ENCODE measurements at places on chromosomes 16 and 17.

DNA sequence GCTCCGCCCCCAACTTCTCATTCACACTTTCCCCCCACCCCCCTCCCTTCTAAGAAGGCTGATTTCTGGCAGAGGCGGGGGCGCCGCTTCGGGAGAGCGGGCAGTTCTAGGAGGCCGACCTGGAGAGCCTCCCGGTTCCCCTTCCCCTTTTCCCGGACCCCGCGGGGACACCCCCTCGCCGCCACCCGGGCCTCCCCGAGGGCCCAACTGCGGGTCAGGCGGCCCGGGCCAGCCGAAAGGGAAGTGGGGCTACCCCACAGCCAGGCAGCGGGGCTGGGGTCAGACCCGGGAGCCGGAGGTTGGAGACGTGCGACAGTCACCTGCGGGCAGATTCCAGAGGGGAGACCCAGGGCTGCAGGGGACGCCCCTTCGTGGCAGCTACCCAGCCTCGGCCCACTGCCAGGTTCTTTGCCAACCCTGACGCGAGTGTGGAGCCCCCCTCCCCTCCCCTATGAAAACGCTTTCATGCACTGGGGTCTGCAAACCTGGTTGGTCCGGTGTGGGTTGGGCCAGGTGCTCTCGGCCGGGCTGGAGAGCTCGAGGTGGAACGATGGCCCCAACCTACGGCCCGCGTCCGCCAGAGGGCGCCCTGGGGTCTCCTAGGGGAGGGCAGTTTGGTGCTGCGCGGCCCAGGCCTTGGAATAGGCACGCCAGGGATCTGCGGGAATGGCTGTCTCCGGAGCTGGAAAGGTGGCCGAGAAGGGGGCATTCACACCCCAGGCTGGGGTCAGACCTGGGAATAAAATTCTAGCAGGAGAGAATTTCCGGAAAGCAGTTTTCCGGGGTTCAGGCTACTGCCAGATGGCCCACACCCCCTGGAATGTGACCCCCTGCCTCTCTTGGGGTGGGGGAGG, 721 bp upstream of the SOCS3 start:
- DNase-seq, result peak; percentile 65

GRCh38 chr17:67531291-67531690, 154.2 kb downstream of the PITPNC1 start:
- DNase-seq, result no peak

DNA sequence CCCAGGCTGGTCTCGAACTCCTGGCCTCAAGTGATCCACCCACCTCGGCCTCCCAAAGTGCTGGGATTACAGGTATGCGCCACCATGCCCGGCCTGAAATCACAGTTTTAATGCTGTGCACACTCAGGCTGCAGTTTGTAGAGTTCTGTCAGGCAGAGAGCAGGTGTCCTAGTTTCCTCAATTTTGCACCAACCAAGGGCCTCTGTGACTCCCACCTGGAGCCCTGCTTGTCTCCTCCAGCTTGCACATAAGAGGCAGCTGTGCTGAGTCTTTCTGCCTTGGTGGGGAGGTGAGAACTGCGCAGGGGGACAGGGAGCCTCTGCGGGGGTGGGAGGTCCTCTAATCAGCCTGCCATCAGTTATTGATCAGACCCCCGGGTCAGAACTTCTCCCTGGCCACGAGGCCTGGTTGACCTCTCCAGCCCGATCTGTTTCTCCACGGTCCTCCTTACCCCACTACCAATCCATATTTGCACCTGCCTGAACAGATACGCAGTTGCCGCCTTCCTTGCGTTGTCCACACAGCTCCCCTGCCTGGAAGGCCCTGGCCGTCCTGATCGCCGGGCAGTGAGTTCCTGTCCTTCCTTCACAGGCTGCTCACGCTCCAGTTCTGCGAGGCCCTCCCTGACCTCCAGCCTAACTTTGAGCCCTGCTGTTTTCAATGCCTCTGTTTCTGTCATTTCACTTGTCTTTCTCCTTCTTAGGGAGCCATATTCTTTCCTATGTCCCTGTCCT, 48.1 kb upstream of the SIAH1 start:
- DNase-seq, result no peak

GRCh38 chr17:49438436-49439278, 24.0 kb upstream of the PHB1 start:
- peak; percentile 84 for DNase-seq

DNA sequence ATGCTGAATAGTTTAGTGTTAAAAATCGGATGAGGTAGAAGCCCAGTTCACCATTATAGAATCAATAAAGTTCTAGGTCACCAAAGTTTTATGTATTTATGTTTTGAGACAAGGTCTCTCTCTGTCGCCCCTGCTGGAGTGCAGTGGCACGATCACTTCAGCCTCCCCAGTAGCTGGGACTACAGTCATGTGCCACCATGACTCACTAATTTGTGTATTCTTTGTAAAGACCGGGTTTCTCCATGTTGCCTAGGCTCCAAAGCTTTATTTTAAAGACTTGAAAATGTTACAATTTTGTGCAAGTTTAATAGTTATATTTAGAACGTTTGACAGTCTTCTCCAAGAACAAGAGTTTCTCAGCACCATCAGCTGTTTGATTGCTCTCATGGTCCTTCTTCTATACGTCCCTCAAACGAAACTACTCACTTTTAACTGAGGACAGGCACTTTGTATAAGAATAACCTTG, 32.1 kb downstream of the NDE1 start:
- peak; percentile 82 for DNase-seq

DNA sequence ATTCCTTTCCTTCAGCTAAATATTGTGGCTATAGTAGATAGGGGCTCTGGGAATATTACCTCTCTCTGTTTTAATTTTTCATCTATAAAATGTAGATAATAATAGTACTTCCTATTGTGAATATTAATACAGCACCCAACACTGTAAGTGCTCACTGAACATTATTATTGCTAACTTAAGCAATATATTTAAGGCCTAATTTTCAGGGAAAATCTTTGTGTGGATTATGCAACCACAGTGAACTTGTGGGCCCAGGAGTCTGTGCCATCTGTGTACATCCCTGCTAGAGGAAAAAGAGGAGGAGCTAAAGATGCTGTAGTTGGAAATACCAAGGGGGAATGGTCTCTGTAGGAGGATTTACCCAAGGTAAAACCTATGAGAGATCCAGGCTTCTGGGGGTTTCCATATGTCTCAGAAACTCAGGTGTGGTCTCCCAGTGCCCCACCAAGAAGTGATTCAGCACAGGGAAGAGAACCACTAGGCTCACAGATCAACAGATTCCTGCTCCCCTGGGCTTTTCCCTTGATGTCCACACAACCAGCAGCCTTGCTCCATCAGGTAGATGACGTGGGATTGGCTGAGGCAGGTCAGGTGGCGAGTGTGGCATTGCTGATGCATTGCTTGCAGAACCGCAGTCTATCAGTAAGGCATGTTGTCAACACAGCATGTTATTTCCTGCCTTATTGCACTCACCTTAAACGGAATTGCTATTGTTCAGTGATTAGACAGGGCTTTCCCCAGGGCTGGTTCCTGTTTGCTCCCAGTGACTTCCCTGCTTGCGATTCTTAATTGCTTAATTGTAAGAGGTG, 1.6 kb upstream of the N4BP1 start:
- DNase-seq, result no peak
